ENCODE measurements at places on chromosomes 5 and 9. TPM values are rescaled to one million over a fixed set of nuclear protein-coding genes. Genes with fewer than 3 reads are reported as not detected.

Gene PTPRD
- total RNA-seq = not detected

Gene LCN10
- 1.00 TPM for total RNA-seq

Gene ARSK
- total RNA-seq = 4.7 TPM

Gene CDH18
- not detected for total RNA-seq

Gene PKD2L2
- total RNA-seq = not detected

Gene QRFP
- not detected for total RNA-seq

Gene VLDLR
- total RNA-seq = 7.2 TPM

All from activated naive CD8-positive, alpha-beta T cell treated with anti-CD3 and anti-CD28 coated beads, Interleukin-2, amount 10 ng/mL, durations not matched to agents 7 days and 5 days (primary cell).